ENCODE measurements at places on chromosomes 12 and 14. TPM values are rescaled to one million over a fixed set of nuclear protein-coding genes. Genes with fewer than 3 reads are reported as not detected.

GRCh38 chr12:11666131-11667050 is 16.9 kb downstream of the ETV6 start:
- no peak for DNase-seq

PDZRN4 gene
- not detected for total RNA-seq

GRCh38 chr14:95313707-95314106 is 6.0 kb downstream of the CLMN start:
- peak; percentile 15 for DNase-seq

DNA sequence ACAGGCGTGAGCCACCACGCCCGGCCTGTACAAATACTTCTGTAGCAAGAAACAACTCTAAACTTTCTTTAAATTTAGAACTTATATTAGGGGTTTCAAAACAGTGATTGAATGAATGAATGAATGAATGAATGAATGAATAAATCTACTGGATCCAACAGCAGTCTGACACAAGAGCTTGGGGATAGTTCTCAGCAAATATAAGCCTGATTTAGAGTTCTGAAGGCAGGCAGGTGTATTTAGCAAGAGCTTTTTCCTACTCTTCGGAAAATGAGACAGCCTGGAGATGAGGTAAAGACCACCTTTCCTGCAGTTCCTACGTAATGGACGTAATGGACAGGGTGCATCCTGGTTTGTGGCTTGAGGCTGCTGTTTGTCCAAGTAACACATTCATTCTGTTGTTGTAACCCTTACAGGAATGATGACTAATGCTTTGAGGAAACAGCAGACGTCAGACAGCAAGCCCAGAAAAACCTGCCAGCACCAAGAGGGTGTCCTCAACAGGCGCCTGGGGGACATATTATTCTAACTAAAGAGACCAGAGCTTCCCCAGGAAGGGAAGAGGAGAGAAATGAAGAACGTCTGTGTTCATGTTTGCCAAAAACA is 277.4 kb upstream of the SOX5 start:
- DNase-seq: peak; percentile 96

CLEC14A gene
- 2.6 TPM for total RNA-seq

LRCOL1 gene
- 0.17 TPM for total RNA-seq

SPTB gene
- under 0.01 TPM for total RNA-seq

GRCh38 chr12:25187781-25188180 is 7.2 kb downstream of the DNAI7 start:
- DNase-seq: peak; percentile 93

All from fibroblast of lung (primary cell).